Effector CD4-positive, alpha-beta T cell (primary cell): ENCODE measurements at places on chromosomes 6 and 20.

DNA sequence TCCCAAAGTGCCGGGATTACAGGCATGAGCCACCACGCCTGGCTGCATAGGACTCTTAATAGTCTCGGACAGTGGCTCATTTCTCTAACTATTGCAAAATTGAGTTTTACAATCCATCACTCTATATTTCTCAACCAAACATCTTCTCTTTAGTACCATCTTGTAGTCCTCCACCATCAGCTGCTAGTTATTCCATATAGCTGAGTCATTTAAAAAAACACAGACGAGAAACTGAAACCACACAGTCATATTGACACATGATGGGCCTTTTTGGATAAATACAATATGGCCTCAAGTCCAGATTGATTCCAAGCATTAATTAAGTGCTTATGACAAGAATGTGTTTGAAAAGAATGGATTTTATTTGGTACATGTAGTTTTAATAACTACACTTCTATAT, 599.1 kb downstream of the MEI4 start:
- no peak for DNase-seq

DNA sequence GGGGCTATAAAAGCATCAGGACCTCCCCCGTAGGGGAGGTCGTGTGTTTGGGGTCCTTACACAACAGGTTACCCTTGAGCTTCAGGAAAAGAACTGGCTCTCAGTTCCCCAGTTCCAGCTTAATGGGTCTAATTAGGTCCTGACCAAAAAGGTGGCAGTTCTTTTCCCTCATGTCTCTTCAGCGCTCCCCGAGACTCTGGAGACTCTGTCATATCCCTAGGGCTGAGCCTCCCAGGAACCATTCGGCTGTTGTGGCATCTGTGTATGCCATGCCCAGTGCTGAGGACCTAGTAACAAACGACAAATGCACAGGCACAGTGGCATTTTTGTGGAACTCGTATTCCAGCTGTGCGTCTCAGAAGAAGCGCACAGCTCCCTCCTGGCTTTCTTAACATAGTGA, 14.6 kb downstream of the PRDM1 start:
- DNase-seq: no peak

DNA sequence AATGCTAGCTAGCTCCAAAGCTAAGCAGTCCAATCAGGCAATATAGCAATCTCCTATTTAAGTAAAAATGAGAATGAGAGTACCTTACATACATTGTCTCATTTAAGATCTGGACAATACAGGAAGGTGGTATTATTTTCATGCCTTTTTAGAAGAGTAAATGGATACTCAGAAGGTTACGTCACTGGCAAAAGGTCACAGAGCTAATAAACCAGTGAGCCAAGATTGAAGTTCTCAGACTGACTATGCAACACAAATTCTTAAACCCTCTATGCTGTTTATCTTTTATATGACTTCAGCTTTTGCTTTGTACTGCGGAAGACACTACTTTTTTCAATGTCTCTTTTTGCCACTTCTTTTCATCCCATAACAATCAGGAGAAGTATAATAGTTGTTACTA, 135.2 kb upstream of the PRL start:
- DNase-seq: no peak

DNA sequence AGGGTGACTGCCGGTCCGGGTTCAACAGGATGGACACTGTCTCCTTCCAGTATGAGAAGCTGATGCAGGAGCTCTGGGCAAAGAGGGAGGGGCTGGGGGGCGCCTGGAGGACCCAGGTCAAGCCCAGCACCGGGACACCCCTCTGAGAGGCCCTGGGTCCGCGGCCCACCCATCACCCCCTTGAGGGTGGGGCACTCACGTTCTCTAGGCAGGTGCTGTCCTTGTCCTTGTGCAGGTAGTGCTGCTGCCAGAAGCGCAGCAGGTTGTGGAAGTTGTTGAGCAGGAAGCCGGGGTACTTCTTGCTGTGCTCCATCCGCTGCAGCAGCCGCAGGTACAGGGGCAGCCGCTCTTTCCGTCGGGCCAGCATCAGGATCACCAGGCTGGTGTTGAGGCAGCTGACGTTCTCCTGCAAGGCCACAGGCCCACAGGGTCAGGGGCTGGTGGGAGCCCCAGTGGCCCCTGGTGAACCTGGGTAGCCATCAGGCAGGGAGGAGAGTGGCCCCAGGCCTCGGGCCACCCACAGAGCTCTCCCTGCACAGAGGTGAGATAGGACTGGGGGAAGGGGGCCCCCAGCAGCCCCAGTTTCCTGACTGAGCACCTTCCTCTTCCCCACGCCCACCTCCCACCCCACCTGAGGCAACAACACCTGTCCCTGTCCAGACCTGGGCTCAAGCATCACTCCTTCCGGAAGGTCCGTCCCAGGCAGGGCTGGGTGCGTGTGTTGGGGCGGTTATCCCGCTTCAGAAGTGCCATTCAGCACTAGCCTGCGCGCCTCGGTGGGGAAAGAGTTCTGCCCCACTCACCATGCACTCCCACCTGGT, 47.8 kb downstream of the MYH7B start:
- DNase-seq: no peak

- peak; percentile 7 for DNase-seq
Observed at GRCh38 chr6:159654483-159655098, 38.5 kb downstream of the SOD2 start.

- DNase-seq: no peak
Observed at GRCh38 chr20:46215913-46216707, 92.2 kb downstream of the CDH22 start.

GRCh38 chr6:25411316-25411950, 132.3 kb downstream of the CARMIL1 start:
- DNase-seq: no peak

- no peak for DNase-seq
Observed at GRCh38 chr6:11431455-11431937, 106.1 kb upstream of the TMEM170B start.

- no peak for DNase-seq
Observed at GRCh38 chr6:75396005-75396800, 97.4 kb downstream of the FILIP1 start.

DNA sequence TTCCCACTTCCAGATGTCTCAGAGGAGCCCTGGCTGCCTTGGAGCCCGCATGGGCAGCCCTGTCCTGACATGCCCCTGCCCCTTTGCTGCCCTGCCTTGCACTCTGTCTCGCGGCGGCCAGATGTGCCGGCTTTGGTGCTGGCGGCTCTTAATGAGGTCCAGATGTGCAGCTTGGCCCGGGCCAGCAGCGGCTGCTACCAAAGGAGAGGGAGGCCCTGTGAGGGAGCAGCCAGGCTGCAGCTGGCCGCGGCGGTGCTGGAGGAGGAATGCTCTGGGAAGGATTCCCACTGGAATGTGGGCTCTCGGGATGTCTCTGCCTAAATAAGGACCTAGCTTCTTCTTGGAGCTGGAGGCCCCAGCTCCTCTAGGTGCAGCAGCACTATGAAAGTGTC, 72.4 kb downstream of the FGD2 start:
- no peak for DNase-seq

DNA sequence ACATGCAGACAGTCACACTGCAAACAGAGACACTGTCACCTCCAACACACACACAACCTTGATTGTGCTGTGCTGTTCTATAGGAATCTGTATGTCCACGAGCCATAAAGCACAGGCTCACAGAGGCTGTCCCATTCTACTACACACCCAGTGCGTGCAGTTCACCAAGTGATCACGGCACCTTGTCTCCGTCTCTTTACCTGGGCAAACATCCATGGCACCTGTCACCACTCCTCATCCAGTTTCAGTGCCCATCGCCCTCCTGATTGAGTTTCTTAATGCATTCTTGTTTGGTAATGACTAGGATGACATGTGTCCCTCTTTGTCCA, 65.8 kb upstream of the STMND1 start:
- no peak for DNase-seq

GRCh38 chr6:116411284-116411623, 40.5 kb downstream of the DSE start:
- no peak for DNase-seq

GRCh38 chr20:59157961-59158541, 5.6 kb upstream of the ZNF831 start:
- DNase-seq: no peak

GRCh38 chr6:77451466-77451865, 11.8 kb downstream of the HTR1B start:
- no peak for DNase-seq

DNA sequence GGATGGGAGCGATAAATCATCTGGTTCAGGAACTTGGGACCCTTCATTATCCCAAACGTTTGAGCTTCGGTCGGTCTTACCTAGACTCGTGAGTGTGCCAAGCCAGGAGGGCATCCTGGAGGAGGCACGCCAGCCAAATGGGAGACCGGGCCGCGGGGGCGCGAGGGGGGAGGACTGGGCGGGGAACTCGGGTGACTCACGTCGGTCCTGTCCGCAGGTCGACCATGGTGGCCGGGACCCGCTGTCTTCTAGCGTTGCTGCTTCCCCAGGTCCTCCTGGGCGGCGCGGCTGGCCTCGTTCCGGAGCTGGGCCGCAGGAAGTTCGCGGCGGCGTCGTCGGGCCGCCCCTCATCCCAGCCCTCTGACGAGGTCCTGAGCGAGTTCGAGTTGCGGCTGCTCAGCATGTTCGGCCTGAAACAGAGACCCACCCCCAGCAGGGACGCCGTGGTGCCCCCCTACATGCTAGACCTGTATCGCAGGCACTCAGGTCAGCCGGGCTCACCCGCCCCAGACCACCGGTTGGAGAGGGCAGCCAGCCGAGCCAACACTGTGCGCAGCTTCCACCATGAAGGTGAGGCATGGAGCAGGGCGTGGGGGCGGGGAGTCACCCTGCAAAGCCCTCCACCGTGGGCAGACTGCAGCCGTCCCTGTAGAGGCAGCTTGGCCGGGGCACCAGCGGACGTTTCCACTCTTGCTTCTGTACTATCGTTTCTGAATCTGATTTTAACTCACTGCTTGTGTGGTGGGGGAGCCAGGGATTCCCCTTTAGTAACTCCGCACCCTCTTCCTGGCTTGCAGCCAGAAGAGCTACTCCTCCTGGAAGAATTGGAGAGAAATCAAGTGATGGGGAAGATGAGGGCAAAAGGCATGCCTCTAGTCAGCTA, 2.7 kb downstream of the BMP2 start:
- no peak for DNase-seq

- no peak for DNase-seq
Observed at GRCh38 chr6:84805145-84805544, 40.7 kb upstream of the TBX18 start.

DNA sequence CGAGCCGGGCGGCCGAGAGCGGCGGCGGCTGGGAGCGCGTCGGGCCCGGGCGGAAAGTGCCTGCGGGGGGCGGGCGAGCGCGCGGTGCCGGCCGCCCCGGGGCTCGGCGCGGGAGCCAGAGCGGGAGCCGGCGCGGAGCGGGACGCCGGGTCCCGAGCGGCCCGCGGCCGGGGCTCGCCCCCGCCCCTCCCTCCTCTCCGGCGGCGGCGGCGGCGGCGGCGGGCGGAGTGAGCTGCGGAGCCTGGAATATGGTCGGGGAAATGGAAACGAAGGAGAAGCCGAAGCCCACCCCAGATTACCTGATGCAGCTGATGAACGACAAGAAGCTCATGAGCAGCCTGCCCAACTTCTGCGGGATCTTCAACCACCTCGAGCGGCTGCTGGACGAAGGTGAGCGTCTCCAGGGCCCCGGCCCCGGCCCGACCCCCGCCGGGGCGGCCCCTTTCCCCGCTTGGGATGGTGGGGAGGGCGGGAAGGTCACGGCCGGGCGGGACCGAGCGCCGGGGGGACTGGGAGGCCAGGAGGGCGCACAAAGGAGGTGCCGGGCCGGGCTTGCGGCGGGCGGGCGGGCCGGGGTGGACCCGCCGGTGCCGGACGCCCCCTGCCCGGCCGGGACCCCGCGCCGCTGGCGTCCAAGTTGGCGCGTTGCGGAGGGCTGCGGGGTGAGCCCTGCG, 565 bp downstream of the QKI start:
- DNase-seq: peak; percentile 28

GRCh38 chr6:1144842-1145767, 166.8 kb upstream of the FOXQ1 start:
- DNase-seq: no peak

- no peak for DNase-seq
Observed at GRCh38 chr20:62296724-62297448, 5.9 kb upstream of the ADRM1 start.

GRCh38 chr6:132053511-132053910, 102.3 kb upstream of the CCN2 start:
- DNase-seq: no peak

DNA sequence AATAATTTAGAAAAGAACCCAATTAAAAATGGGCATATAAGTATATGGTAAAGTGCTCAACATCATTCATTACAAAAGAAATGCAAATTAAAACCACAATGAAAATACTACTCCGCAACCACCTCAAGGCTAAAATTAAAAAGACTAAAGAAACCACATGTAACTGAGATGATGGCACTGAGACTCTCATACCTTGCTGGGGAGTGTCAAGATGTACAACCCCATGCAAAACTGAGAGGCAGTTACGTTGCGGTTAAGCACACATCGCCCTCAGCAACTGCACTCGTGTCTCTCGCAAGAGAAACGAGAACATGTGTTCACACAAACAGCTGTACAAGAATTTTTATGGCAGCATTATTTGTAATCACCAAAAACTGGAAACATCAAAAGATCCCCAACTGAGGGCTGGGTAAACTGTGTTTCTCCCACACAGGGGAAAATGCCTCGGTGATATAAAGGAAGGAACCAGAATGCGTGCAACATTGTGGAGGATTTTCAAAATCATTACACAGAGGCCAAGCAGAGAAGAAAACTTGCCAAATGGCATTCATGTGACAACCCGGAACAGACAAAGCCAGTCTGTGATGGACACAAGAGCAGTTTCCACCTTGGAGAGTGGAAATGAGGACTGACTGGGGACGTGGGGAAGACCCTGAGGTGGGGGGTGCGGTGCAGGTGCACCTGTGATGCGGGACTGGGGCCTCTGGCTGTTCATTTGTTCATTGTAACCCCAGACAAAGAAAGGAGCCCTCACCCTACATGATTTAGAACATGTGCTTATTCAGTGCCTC, 144.9 kb downstream of the WDR27 start:
- no peak for DNase-seq

DNA sequence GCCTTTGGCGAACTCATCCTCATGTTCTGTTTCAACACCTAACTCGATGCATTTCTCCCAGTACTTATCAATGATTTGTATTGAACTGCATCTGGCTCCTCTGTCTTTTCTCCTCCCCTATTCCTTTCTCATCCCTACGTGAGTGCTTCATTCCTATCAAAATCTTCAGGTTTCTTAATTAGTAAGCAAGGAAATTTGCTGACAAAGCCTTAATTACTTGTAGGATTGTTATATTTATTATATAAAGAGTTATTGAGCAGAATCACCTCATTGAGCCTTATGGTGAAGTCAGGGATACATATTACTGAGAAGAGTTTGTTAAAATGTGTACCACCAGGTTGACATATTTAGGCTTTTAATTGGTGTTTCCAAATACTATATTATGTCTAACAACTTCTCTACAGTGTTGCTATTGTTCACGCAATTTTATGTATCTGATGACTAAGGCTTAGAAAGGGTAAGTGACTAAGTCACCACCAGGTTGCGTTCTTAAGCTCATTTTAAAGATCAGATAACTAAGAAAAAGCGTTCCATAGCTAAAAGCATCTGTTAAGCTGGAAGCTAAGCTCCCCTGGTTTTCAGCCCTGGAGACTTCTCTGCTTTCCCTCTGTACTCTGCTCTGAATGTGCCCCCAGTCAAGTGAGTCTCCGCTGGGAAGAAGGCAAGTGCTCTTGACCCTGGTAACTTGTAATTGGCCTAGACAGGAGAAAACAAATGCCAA, 18.9 kb downstream of the SCGN start:
- DNase-seq: no peak
